ENCODE measurements at places on chromosomes 6 and 20. TPM values are rescaled to one million over a fixed set of nuclear protein-coding genes. Genes with fewer than 3 reads are reported as not detected.

Gene SLC26A8
- not detected for total RNA-seq

Gene KIF25
- not detected for total RNA-seq

Gene LSM14B
- total RNA-seq: 54.5 TPM

Gene TBXT
- not detected for total RNA-seq

Gene PAK5
- not detected for total RNA-seq

Gene VEGFA
- total RNA-seq: 200 TPM

Gene PRDM13
- total RNA-seq: under 0.01 TPM

Gene NHLRC1
- total RNA-seq: 2.7 TPM

Gene MYBL2
- total RNA-seq: 16.8 TPM

Gene APOBEC2
- total RNA-seq: not detected

Gene RBPJL
- total RNA-seq: not detected

Gene CSNK2B
- total RNA-seq: 82.2 TPM

Gene SEMG1
- not detected for total RNA-seq

Gene RBM24
- 7.0 TPM for total RNA-seq

Gene MKKS
- total RNA-seq: 7.1 TPM

Gene MAP3K5
- 24.2 TPM for total RNA-seq

Gene COL21A1
- 6.2 TPM for total RNA-seq

Gene IL20RA
- total RNA-seq: 0.50 TPM

Gene ZNF341
- total RNA-seq: 1.00 TPM

Gene METTL24
- 0.50 TPM for total RNA-seq

Gene MUC21
- not detected for total RNA-seq

Gene ZSCAN26
- 19.4 TPM for total RNA-seq

Gene HLA-G
- not detected for total RNA-seq

Gene DDO
- 3.0 TPM for total RNA-seq

Gene EBF4
- total RNA-seq: 1.2 TPM

Gene SLC13A3
- 3.1 TPM for total RNA-seq

Gene FHL5
- total RNA-seq: not detected

Gene STMN3
- total RNA-seq: 43.9 TPM

Gene OR2H2
- not detected for total RNA-seq

Gene FAXC
- 1.2 TPM for total RNA-seq

Gene KHDC1L
- total RNA-seq: not detected

Gene TP53TG5
- total RNA-seq: not detected

Gene EYA4
- total RNA-seq: 14.5 TPM

Gene KCNK16
- total RNA-seq: not detected

Gene TPD52L2
- 171 TPM for total RNA-seq

Gene VARS2
- total RNA-seq: 21.5 TPM

Gene AIG1
- 27.9 TPM for total RNA-seq

Gene CLPSL1
- not detected for total RNA-seq

Gene MUCL3
- not detected for total RNA-seq

Gene COX4I2
- total RNA-seq: not detected

Gene FRK
- total RNA-seq: 0.33 TPM

Gene PTP4A1
- 53.9 TPM for total RNA-seq

Gene CDSN
- not detected for total RNA-seq
